Stimulated activated CD8-positive, alpha-beta memory T cell treated with anti-CD3 and anti-CD28 coated beads, Interleukin-7, amount 100 ng/mL, for 4 hours (primary cell): ENCODE measurements at places on chromosomes 11 and 22.

DNA sequence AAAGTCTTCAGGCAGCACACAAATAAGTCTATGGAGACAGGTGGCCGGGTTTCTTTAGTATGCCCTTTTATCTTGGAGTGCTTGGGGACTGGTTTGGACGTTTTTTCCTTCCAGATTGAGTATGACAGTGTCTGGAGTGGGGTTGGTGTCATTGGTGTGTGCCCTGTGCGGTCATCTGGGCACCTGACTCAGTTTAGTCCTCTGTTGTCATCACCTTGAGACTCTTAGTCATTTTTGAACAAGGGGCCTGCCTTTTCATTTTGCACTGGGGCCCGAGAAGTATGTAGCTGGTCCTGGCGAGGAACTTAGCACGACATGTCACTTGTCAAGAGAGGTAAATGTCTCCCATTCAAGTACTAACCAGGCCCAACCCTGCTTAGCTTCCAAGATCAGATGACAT lies 27.2 kb upstream of the MYO18B start:
- no peak for DNase-seq

GRCh38 chr11:66330931-66331330 lies 5.3 kb downstream of the RIN1 start:
- no peak for DNase-seq

- DNase-seq = no peak
Observed at GRCh38 chr11:119935349-119935925, 202.5 kb downstream of the TRIM29 start.

- no peak for DNase-seq
Observed at GRCh38 chr22:47802421-47802820, 1040.0 kb downstream of the TBC1D22A start.

- no peak for DNase-seq
Observed at GRCh38 chr11:10118865-10119264, 175.2 kb downstream of the SBF2 start.
